ENCODE measurements at places on chromosomes 4 and X. TPM values are rescaled to one million over a fixed set of nuclear protein-coding genes. Genes with fewer than 3 reads are reported as not detected.
A peak's percentile ranks its signal among the peaks of the same experiment; 100 is the strongest.

DNA sequence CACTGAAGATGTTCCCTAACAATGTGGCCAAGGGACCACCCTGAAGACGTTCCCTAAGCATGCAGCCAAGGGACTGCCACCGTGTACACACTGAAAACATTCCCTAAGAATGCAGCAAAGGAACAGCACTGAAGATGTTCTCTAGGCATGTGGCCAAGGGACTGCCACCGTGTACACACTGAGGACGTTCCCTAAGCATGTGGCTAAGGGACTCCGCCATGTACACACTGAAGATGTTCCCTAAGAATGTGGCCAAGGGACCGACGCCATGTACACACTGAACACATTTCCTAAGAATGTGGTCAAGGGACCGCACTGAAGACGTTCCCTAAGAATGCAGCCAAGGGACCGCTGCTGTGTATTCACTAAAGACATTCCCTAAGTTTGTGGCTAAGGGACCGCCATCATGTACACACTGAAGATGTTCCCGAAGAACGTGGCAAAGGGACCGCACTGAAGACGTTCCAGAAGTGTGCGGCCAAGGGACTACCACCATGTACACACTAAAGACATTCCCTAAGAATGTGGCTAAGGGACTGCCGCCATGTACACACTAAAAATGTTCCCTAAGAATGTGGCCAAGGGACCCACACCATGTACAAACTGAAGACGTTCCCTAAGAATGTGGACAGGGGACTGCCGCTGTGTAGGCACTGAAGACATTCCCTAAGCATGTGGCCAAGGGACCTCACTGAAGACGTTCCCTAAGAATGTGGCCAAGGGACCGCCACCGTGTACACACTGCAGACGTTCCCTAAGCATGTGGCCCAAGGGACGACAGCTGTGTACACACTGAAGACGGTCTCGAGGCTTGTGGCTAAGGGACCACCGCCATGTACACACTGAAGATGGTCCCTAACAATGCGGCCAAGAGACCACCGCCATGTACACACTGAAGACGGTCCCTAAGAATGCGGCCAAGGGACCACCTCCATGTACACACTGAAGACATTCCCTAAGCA is 54.8 kb downstream of the DHRSX start:
- no peak for DNase-seq

DNA sequence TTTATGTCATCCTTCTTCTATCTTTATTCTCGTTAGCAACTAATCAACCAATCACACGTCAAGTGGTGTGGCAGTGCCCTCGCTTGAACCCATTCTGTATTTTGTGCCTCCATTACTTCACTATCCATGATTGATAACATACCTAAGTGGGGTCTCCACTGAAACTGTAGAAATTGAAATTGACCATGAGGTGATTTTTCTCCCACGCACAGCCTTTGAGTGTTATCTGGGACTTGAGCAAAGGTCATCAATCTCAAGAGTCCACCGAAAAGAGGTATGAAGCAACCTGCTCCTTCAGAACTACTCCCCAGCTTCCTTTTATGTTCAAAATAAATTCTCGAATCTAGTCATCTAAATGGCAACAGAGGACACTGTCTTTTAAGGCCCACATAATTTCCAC is 111.1 kb downstream of the SCD5 start:
- DNase-seq: no peak

- peak; percentile 29 for DNase-seq
These were observed 55.5 kb upstream of the ADGRG2 start for GRCh38 chrX:19177721-19178120.

DNA sequence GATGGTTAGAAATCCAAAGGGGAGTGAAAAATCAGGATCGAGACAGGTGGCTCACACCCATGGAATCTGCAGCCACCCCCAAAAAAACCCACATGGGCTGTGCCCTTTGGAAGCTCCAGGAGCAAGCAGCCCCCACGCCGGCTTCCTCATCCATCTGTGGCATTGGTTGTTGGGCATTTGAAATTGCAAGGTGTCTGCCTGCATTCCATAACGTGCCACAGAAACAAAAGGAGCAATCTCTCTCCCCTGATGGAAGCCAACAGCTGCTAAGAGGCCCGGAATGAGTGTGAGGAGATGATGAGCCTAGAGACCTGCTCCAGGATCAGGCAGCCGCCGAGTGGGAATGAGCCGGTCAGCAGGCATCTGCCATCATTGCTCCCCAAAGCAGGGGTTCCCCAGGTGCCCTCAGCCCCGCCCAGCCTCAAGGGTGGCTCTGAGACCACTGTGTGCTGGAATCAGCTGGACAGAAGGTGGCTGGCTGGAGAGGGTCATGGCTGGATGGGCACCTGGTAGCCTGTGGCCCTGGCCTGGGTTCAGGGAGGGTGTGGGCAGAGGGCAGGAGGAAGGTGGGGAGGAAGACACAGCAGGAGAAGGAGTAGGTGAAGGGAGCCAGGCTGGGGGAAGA is 113.2 kb downstream of the CRLF2 start:
- no peak for DNase-seq

GRCh38 chr4:151485541-151486131 is 76.7 kb downstream of the FHIP1A start:
- no peak for DNase-seq

DNA sequence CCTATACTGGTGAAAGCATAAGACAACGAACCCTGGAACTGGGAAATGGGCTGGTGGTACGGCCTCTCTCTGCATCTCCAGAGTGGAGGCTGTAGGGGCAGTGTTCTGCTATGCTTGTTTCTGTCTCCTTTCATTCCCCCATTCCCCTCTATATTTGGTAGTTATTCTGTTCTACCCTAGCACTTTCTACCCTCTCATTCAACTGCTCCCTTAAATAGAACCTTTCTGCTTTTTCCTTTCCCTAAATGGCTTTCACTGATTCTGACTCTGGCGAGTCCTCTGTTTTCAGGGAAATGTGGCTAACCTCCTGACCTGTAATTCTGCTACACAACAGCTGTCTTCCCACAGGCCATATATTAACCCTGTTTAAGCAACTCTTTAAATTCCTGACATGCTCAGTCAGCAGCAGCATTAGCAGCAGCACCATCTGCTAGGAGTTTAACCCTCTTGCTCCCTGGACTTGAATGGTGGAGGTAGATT is 94.2 kb downstream of the CXCL13 start:
- DNase-seq: peak; percentile 94

GRCh38 chr4:162408309-162408708 is 244.5 kb upstream of the FSTL5 start:
- no peak for DNase-seq

DNA sequence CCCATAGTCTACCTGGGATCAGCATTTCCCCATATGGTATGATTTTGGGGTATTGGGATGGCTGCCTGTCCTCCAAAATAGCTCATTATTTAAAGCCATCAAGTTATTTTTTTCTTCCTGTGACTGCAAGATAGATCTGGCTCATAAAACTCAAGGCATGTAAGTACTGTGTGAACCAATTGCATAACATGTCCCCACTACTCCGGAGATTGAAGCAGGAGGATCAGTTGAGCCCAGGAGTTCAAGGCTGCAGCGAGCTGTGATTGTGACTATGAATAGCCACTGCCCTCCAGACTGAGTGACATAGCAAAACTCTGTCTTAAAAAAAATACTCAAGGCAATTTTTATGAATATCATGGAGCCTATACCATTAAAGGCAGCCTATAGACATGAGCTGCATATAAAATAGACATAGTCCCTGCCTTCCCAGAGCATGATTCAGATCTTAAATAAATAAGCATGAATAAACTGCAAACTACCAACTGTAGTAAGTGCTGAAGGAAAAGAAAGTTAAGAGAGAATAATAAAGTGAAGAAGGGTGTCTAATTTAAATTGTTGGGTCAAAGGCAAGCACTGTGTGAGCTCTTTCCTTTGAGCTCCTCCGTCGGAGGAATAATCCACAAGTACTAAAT is 16.9 kb upstream of the MMAA start:
- no peak for DNase-seq

DNA sequence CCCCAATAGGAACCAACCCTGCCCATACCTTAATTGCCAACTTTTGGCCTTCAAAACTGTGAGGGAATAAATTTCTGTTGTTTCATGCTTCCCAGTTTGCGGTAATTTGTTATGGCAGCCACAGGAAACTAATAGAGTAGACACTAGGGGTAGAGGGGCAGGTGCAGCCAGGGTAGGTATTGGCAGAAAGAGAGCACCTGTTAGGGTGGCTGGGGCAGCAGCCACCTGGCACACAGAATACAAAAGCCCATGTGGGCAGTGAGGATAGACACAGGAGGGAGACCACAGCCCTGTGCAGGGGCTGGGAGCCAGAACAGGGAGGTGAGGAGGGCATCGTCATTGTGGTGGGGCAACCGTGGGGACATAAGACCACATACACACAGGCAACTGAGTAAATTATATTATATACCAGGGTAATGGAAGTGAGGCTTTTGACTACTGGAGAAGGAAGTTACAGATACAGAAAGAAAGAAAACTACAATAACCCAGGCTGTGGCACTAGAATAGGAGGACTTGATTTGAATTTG is 28.2 kb downstream of the IRF2 start:
- DNase-seq: no peak

GRCh38 chrX:13483773-13484172 is 85.6 kb upstream of the EGFL6 start:
- no peak for DNase-seq

- no peak for DNase-seq
These were observed 192.5 kb upstream of the TAPT1 start for GRCh38 chr4:16418814-16419213.

DNA sequence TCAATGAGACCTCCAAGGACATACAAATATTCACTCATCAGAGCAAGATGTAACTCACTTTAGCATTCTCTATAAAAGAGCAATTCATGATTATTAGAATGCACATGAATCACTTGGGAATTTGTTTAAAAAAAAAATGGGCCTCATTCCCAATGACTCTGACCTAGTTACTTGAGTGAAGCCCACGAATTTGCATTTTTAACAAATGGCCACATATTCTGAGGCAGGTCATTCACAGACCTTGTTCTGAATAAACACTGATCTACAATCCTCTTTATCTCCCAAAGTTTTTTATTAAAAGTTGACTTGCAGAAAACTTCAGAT is 255.1 kb upstream of the VEGFC start:
- DNase-seq: no peak

GRCh38 chr4:88998891-88999290 is 58.1 kb downstream of the FAM13A start:
- no peak for DNase-seq

DNA sequence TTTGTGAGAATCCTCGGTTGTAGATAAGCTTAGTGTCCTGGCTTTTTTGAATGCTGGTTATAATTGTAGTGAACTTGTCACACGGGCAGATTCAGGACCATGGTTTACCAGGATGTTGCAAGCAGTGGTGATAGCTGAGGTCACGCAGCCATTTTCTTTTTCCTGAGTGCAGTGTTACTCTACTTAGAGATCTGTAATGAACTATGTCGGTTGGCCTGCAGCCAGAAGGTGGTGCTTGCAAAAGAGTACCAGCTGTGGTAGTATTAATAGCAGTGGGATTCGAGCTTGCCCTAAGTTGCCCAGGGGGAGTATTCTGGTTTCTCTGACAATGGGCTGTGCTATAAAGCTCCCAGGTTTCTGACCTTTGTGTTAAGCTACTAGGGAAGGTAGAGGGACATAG is 368.9 kb downstream of the SLITRK2 start:
- no peak for DNase-seq

GRCh38 chr4:104345598-104346242 is 149.0 kb downstream of the CXXC4 start:
- no peak for DNase-seq

GRCh38 chrX:872090-872489 is 241.5 kb downstream of the SHOX start:
- peak; percentile 15 for DNase-seq

DNA sequence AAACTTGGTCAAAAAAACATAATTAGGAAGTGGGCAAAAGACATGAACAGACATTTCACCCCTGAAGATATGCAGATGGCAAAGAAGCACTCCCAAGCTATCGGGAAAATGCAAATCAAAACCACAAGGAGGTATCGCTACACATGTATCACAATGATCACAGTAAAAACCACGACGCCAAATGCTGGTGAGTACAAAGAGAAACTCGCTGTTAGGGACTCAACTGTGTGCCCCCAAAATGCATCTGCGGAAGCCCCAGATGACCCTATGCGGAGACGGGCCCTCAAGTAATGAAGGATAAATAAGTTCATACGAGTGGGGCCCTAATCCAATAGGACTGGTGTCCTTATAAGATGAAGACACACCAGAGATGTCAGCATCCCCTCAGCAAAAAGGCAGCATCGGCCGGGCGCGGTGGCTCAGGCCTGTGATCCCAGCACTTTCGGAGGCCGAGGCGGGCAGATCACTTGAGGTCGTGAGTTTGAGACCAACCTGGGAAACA is 10.2 kb downstream of the GAK start:
- DNase-seq: no peak

DNA sequence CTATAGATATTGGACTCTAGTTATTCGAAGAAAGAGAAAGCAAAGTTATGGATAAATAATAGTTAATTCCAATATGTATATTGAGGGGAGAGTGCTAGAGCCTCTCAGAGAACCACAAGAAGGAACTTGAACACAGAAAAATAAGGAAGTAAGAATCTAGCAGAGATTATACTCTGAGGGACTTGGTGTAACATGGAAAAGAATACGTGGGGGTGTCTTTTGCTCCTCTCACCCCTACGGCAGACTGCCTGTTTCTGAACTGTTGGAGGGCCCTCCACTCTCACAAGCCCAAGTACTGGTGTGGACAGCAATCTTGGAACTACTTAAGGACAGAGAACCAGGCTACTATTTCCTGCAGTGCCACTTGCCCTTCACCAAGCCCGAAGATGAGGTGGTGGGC is 1174.4 kb upstream of the PCDH10 start:
- DNase-seq: no peak

GRCh38 chr4:119041396-119041795 is 94.2 kb upstream of the MYOZ2 start:
- no peak for DNase-seq

- DNase-seq: no peak
These were observed 39.3 kb downstream of the GRIA3 start for GRCh38 chrX:123223409-123223808.

DNA sequence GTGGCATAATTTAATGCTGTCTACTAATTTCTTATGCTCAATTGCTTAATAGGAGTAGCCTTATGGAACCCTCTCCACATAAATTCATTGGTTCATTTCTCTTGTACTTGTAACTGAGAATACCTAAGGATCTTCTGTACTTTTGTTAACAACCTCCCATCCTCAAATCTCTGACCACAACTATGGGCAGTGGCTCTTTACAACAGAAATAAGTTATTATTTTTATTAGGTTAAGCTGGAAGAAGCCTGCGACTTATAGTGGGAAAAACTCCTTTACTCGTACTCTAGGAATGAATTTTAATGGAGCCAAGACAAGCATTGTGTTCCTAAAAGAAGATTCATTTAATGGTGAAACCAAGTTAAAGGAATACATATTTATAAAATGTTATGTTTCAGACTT is 337.1 kb upstream of the CTSO start:
- DNase-seq: no peak

The TCEANC gene
- total RNA-seq: 5.3 TPM

The PDZD11 gene
- total RNA-seq: 31.3 TPM

The RHOXF2 gene
- not detected for total RNA-seq

The CYSLTR1 gene
- 5.5 TPM for total RNA-seq

The BLTP1 gene
- total RNA-seq: 74.2 TPM

The CENPVL2 gene
- not detected for total RNA-seq

The IQCM gene
- not detected for total RNA-seq

The RAB33A gene
- total RNA-seq: 2.9 TPM

The ADH7 gene
- total RNA-seq: not detected

The SERTM2 gene
- total RNA-seq: 0.35 TPM

The MRFAP1 gene
- 264 TPM for total RNA-seq

The SPINK2 gene
- 1.0 TPM for total RNA-seq

All from kidney (tissue), 22 donors.